H9 (cell line): ENCODE measurements at places on chromosomes 6 and 20. TPM values are rescaled to one million over a fixed set of nuclear protein-coding genes. Genes with fewer than 3 reads are reported as not detected.

GRCh38 chr20:38883081-38883980 lies 42.9 kb upstream of the FAM83D start:
- DNase-seq = no peak
- no peaks in the 10 kb centered on the region for H3K36me3 ChIP-seq
- no peak overlapping the region; the same call in 2 of the 3 replicates for H3K4me3 ChIP-seq
- H3K27ac ChIP-seq = no peak overlapping the region

- no peaks in the 10 kb centered on the region for H3K27me3 ChIP-seq
- DNase-seq = no peak
- H3K4me1 ChIP-seq = no peaks in the 10 kb centered on the region
- H3K36me3 ChIP-seq = no peaks in the 10 kb centered on the region
- H3K4me3 ChIP-seq = no peak overlapping the region
- H3K27ac ChIP-seq = no peak overlapping the region
These were observed 290.4 kb upstream of the HSF2 start for GRCh38 chr6:122109075-122109474.

Gene C20orf144
- total RNA-seq = 0.24 and 0.26 TPM in 2 replicates

Gene SDCBP2
- 1.9 and 3.1 TPM in 2 replicates for total RNA-seq

DNA sequence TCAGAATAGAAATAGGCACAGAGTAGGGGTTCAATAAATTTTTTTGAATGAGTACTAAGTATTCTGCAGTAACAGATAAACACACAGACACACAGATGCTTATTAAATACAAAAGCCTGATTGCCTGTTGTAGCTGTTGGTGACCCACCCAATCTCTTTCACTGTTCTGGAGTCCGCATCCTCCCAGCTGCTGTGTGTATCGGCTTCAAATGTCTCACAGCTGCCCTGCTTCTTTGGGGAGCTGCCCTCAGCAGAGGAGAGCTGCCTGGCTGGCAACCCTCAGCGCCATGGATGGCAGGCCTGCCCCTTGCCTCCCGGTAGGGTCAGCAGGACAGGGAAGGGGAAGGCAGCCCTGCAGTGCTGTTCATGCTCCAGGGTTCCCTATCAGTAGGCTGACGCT lies 85.9 kb upstream of the PRND start:
- H3K4me1 ChIP-seq = no peaks in the 10 kb centered on the region
- no peaks in the 10 kb centered on the region; the same call in 1 of the 2 replicates for H3K36me3 ChIP-seq
- H3K4me3 ChIP-seq = no peak overlapping the region
- no peak overlapping the region for H3K27ac ChIP-seq

DNA sequence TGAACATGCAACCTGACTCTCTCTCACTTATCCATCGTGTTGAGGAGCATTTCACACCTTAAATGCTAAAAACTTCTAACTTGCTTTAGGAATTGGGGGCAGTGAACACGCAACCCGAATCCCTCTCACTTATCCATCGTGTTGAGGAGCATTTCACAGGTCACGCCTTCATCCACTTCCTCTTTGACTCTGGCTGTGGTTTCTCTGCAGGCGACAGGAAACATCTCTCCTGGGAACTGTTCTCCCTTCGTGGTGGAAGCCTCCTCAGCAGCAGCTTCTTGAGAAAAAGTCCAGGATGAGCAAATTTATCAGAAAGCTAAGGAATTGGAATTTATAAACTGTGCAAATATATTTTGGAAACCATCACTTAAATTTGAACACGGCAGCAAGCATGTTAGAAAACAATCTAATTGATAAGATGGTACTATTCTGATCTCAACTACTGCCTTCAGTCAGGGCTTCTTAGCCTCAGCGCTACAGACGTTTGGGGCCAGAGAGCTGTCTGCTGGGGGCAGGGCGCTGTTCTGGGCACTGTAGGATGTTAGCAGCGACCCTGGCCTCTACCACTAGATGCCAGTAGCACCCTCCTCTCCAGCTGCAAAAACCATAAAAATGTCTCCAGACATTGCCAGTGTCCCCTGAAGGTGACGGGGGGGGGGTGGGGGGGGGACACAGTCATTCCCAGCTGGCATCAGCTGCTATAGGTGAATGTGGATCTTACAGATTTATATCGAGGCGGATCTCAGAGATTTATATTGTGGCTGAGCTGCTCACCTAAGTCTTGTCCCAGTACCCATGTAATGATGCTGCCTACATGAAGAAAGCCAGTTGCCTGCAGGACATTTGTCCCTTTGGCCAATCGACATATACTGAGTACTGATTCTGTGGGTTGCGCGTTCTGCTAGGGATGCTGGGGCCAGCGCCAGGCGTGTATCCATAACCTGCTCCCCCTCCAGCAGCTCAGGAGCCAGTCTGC lies 26.2 kb downstream of the CTCFL start:
- no peaks in the 10 kb centered on the region for H3K36me3 ChIP-seq
- H3K4me3 ChIP-seq = no peak overlapping the region
- no peaks in the 10 kb centered on the region for H3K27me3 ChIP-seq
- peak; percentile 72 for DNase-seq
- no peak overlapping the region for H3K27ac ChIP-seq

DNA sequence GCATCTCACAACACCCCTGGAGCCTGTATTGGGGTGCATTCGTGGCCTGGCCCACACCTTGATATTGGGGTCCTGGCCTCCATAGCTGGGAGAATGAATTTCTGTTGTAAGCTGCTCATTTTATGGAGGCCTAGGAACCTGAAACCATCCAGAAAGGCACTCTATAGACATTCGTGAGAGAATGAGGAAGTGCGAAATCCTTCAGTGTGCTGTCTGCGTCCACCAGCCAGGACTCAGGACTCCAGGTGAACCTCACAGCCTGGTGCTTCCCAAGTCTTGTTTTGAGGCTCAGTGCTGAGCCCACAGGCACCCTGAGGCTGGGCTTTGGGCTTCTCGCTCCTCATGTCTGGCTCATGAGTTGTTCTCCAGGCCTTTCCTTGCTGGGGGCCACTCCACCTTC lies 11.9 kb upstream of the RBBP8NL start:
- H3K4me3 ChIP-seq = no peak overlapping the region
- no peaks in the 10 kb centered on the region for H3K27me3 ChIP-seq
- no peak overlapping the region for H3K27ac ChIP-seq
- H3K36me3 ChIP-seq = no peaks in the 10 kb centered on the region
- no peaks in the 10 kb centered on the region for H3K4me1 ChIP-seq

DNA sequence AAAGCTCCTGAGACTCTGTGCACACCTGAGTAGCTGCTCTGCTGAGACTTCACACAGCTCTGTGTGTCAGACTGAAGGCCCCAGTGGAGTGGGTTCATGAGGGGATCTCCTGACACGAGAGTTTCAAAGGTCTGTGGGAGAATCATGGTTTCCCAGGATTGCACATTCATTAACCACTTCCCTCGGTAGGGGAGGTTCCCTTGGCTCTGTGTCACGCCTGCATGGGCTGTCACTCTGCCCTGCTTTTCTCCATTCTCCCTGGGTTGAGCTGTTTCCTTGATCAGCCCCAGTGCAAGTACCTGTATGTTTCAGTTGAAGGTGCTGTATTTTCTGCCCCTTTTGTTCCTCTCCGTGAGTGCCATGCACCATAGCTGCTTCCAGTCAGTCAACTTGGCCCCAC lies 236.9 kb downstream of the EPM2A start:
- H3K4me3 ChIP-seq = no peak overlapping the region
- no peaks in the 10 kb centered on the region for H3K4me1 ChIP-seq
- H3K36me3 ChIP-seq = no peaks in the 10 kb centered on the region
- no peak overlapping the region for H3K27ac ChIP-seq
- DNase-seq = no peak

DNA sequence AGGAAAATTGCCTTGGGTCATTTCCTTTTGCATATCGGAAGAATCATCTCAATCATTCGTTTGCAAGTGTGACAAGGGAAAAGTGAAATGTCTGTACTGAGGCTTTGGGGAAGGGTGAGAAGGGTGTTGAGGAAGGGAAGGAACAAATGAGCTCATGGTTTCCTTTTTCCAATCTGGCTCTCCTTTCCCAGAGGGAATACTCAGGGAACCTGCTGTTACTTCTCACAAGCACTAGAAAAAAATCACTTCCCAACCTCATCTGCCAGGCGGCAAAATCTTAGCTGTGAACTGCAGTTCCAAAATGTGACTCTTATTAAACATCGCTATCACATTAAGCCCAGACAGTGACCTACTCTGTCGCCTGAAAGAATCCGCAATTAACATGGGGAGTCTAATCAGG lies 258.1 kb downstream of the ZNF217 start:
- no peak overlapping the region for H3K27ac ChIP-seq
- no peak for DNase-seq
- H3K4me1 ChIP-seq = peaks cover 5% of the 10 kb centered on the region; the same call in 1 of the 2 replicates
- H3K27me3 ChIP-seq = no peaks in the 10 kb centered on the region
- no peaks in the 10 kb centered on the region for H3K36me3 ChIP-seq

DNA sequence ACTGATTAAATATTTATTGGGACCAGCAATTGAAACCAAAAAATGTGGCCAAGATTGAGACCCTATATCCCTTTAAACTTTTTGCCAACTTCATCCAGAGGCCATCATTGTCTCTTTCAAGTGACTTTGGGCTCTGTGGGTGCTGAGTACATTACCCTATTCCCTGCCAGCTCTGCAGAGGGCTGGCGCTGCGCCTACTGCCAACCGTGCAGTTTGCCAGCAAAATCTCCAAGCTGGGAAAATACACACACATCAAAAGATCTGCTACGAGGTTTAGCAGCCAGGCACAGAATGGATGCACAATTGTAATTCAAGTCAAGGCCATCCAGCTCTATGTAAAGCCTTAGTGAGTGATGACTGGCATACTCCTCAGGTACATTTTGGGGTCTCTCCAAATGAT lies 125.0 kb downstream of the CBLN4 start:
- peaks cover 10% of the 10 kb centered on the region for H3K36me3 ChIP-seq
- no peak overlapping the region for H3K4me3 ChIP-seq
- no peak overlapping the region for H3K27ac ChIP-seq
- DNase-seq = no peak
- H3K27me3 ChIP-seq = no peaks in the 10 kb centered on the region

Gene DOP1A
- 14.4 and 17.0 TPM in 2 replicates for total RNA-seq

GRCh38 chr6:148888856-148889255 lies 142.0 kb downstream of the UST start:
- no peak for DNase-seq
- H3K4me3 ChIP-seq = no peak overlapping the region
- H3K27me3 ChIP-seq = no peaks in the 10 kb centered on the region
- H3K27ac ChIP-seq = no peak overlapping the region
- H3K4me1 ChIP-seq = peaks cover 8% of the 10 kb centered on the region; the same call in 1 of the 2 replicates
- peaks cover 6% of the 10 kb centered on the region for H3K36me3 ChIP-seq

Gene KCNK16
- total RNA-seq = not detected in 2 replicates

GRCh38 chr20:18571578-18571977 lies 4.3 kb downstream of the SMIM26 start:
- no peak for DNase-seq
- H3K27ac ChIP-seq = no peak overlapping the region
- H3K27me3 ChIP-seq = no peaks in the 10 kb centered on the region

DNA sequence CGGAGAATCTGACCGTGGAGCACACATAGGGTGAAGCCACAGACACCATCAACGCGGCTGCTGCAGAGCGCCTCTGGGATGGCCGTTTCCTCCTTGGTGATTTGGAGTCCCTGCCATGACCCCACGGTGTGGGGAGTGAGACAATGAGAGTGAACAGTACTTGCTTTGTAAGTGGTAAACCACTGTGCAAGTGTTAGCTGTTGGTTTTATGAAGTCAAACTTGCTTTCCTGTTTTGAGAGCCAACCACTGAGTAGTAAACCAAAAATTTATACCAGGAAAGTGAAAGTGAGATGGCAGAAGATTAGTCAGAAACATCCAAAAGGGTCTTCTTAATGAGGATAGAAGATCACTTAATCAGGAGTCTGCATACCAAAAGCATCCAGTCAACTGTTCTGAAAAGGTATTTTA lies 160.7 kb downstream of the FOXC1 start:
- H3K36me3 ChIP-seq = no peaks in the 10 kb centered on the region; the same call in 2 of the 3 replicates
- no peaks in the 10 kb centered on the region for H3K27me3 ChIP-seq
- no peak overlapping the region for H3K4me3 ChIP-seq
- H3K27ac ChIP-seq = no peak overlapping the region
- no peak for DNase-seq

- peaks cover 4% of the 10 kb centered on the region for H3K36me3 ChIP-seq
- H3K27me3 ChIP-seq = no peaks in the 10 kb centered on the region
These were observed 22.6 kb downstream of the GNAS start for GRCh38 chr20:58875111-58875510.

- H3K36me3 ChIP-seq = no peaks in the 10 kb centered on the region
- H3K27ac ChIP-seq = no peak overlapping the region
- no peak for DNase-seq
- H3K27me3 ChIP-seq = no peaks in the 10 kb centered on the region
These were observed 100.6 kb downstream of the CRYBG1 start for GRCh38 chr6:106461084-106461483.
